Mesothelial cell of epicardium (in vitro differentiated cells): ENCODE measurements at places on chromosomes 7 and 10.

DNA sequence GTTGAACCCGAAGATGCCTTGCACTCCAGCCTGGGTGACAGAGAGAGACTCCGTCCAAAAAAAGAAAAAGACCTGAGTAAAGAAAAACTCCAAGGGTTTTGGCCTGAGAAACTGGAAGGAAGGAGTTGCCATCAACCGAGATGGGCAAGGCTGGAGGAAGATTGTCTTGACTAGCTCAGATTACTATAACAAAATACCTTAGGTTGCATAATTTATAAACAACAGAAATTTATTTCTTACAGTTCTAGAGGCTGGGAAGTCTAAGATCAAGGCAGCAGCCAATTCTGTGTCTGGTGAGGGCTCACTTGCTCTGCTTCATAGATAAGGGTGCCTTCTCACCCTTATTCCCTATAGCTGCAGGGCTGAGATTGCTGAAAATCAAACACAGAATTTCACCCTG lies 91.2 kb downstream of the CUL2 start:
- no peak for DNase-seq

- DNase-seq: no peak
These were observed 589.1 kb upstream of the ADARB2 start for GRCh38 chr10:2326411-2326810.

DNA sequence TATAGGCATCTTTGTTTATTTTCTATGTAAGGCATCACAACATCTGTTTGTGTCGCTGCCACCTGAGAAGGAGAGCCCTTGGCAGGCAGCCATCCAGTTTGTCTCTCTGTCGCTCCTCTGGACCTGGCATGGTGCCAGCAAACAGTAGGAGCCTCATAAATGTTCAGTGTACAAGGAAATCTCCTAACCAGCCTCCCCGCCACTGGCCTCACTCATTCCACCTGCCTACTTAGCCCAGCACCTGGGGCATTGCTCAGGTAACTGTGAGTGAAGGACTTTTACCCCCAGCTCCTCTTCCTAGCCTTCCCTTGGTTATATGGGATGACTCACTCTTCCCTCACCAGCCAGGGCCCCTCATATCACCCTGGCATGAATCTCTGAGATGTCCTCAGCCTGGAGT lies 61.7 kb upstream of the NPTX2 start:
- no peak for DNase-seq

DNA sequence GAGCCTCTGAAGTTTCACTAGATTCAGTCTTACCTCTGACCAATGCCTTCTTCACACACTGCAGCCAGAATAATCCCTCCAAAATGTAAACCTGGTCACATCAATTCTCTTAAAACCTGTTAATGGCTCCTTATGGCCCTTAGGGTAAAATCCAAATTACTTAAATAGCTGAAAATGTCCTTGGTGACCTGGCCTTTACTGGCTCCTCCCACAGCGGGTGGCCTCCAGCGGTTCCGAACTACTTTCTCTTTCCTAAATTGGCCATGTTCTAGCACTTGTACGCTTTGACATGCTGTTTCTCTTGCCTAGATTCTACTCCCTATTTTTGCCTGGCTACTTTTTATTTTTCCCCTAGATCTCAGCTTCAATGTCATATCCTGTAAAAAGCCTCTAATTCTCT lies 36.1 kb downstream of the AGK start:
- DNase-seq: no peak

DNA sequence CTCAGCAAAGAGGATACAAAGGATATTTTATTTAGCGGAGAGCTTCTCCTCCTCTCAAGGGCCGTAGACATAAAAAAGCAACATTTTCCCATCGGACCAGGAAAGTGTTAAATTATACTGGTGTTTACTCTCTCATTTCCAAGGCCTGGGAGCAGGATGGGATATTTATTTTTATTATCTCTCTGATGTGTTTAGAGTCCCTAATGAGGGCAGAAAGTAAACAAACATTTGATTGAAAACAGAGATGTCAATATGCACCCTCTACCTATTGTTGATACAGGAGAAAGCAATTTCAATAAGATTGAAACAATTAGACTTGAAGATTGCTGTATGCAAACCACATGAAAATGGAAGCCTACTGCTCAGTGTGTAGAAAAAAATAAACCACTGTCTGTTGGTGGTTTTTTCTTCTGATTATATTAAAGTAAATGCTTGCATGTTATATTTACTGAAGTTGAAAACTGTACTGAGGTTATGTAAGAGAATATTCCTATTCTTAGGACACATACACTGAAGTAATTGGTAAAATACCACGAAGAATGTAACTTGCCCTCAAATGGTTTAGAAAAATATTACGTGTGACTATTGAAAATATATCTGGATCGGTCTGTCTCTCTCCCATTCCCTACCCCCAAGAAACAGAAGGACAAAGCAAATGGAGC lies 59.3 kb downstream of the ATXN7L1 start:
- DNase-seq: no peak

GRCh38 chr10:73398024-73398423 lies 15.8 kb downstream of the ANXA7 start:
- DNase-seq: no peak

GRCh38 chr10:3758491-3758970 lies 26.5 kb downstream of the KLF6 start:
- no peak for DNase-seq

GRCh38 chr10:127813290-127813689 lies 76.3 kb downstream of the FOXI2 start:
- DNase-seq: no peak

DNA sequence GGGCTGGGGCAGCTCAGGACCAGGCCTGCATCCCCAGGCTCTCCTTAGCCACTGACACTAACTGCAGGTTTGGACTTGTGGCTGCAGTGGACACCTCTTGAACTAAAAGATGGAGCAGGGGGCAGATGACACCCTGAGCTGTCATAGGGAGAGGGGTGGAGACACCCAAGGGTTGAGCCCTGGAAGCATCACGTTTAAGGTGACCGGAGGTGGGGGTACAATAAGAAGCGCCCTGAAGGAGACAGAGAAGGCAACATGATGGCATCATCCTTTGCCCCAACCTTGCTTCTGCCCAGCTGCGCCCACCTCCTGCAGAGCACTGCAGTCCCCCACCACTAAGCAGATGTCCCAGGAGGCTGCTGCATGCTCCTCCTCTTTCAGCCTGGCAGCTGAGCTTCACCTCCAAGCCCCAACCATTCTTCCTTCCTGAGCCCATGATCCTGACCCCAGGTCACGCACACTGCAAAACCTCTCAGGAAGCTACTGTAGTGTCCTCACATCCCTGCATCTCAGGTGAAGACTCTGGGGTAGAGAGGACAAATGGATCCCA lies 25.5 kb downstream of the OGDHL start:
- no peak for DNase-seq

- DNase-seq: no peak
These were observed 135.7 kb downstream of the DNAJB6 start for GRCh38 chr7:157472311-157473050.

GRCh38 chr7:37732253-37732652 lies 48.7 kb downstream of the GPR141 start:
- no peak for DNase-seq

- DNase-seq: no peak
These were observed 24.3 kb downstream of the PDZD8 start for GRCh38 chr10:117350909-117351308.

GRCh38 chr10:113572520-113573290 lies 19.9 kb downstream of the HABP2 start:
- no peak for DNase-seq

DNA sequence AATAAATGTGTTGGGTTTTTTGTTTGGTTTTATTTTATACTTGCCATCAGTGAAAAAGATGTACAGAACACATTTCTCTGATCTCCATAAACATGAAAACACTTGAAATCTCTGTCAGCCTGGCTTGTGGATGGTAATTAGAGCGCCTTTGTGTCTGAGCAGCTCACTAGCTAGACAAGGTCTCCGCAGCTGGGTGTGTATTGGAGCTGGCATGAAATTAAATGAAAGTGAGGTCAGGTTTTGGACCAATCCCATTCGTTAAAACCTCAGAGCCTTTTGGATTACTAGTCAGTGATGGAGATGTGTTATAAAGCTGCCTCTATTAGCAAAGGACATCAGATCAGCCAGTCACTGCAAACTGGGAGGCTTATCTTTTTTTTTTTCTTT lies 2.7 kb downstream of the FRAT1 start:
- DNase-seq: no peak

GRCh38 chr10:112384141-112384540 lies 10.2 kb downstream of the ACSL5 start:
- no peak for DNase-seq

- DNase-seq: no peak
These were observed 188.6 kb upstream of the GDF10 start for GRCh38 chr10:47111329-47111862.

DNA sequence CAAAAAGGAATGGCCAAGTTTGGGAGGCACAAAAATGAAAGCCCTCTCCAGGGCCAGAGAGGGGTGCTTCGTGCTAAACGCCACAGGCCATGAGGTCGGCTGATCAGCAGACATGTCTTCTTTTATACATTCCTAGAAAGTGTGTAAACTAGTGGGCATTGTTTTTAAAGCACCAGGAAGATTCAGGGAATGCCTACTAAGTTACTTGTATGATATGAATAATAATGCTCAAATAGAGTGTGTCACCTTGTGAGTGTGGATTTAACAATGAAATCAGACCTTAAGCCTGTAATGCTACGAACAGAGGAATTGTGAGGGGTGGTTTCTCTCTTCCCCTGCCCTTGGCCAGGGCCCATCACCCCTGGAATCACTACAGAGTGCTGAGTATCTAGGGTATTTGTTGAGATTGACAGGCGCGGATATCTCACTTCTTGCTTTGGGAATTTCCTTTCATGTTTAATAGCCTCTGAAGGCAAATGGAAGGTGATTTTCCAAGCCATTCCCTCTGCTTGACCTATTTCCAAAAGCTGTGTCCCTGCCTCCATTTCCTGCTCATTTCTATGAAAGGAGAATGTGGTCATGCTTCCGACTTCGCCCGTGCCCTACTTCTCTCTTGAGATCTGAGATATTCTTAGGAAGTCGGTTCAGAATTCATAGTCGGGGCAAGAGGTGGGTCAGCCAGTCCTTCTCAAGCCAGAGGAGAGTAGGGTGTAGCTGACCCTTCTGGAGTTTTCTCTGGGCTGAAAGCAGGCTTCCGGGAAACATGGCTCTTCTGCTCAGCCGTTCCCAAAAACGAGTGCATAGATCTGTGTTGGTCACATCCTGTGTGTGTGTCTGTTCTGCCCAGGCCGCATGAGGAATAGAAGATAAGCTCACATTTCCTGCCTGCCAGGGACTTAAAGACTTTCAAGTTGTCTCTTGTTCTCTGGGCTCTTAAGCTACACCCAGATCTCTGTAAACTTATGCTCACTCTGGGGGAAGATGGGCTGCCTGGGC lies 167.8 kb upstream of the ITGB1 start:
- DNase-seq: no peak

DNA sequence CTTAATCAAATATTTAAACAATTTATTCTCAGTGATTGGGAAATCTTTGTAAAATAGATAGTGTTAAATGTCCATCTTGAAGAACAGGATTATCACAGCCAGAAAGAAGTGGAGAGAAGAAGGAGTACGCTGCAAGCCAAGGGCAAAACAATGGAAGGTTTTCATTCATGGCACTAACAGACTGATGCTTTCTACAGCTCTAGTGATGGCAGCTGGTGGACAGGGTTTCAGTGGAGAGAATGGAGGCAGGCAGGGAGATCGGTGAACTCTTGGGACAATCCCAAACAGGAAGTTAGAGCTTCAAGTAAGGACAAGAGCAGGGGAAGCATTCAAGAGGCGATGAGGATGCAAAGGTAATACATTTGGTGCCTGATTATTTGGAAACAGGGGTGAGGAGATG lies 207.0 kb downstream of the JAZF1 start:
- no peak for DNase-seq

- no peak for DNase-seq
These were observed 3.1 kb upstream of the STEAP4 start for GRCh38 chr7:88309819-88310218.
